HFFc6 (cell line): ENCODE measurements at places on chromosomes 3 and 15.

- DNase-seq, result no peak
These were observed 26.1 kb upstream of the C3orf80 start for GRCh38 chr3:160199108-160199507.

GRCh38 chr3:139586420-139587017, 47.0 kb upstream of the RBP1 start:
- DNase-seq, result no peak

DNA sequence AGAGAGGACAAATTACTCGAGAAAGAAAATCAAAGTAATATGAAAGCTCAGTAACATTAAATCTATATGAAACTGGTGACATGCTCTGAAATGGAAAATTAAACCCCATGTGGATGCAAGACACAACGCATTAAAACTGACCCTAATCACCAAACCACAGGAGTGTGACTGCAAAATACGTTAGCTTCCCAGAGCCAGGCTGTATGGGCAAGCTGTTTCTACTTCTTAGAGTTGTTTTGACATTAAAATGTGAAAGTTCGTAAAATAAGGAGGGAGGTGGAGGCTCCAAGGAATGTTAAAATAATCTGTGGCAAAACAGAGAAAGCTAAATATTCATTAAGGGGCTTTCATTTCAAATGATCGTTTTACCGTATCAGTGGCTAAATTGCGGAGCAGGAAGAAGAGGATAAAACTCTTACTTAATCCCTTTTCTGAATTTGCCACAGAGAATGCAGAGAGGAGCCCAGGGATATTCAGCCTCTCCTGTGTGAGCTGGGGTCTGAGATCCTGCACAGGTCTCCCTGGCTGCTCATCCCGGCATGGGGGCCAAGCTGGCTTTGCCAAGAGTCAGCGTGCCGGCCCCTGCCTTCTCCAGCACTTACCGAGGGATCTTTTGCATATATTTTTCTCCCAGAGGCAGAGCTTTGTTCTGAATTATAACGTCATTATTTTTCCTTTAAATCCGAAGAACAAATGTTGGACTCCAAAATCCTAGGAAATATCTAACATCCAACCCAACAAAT, 239.8 kb upstream of the THBS1 start:
- DNase-seq, result no peak

DNA sequence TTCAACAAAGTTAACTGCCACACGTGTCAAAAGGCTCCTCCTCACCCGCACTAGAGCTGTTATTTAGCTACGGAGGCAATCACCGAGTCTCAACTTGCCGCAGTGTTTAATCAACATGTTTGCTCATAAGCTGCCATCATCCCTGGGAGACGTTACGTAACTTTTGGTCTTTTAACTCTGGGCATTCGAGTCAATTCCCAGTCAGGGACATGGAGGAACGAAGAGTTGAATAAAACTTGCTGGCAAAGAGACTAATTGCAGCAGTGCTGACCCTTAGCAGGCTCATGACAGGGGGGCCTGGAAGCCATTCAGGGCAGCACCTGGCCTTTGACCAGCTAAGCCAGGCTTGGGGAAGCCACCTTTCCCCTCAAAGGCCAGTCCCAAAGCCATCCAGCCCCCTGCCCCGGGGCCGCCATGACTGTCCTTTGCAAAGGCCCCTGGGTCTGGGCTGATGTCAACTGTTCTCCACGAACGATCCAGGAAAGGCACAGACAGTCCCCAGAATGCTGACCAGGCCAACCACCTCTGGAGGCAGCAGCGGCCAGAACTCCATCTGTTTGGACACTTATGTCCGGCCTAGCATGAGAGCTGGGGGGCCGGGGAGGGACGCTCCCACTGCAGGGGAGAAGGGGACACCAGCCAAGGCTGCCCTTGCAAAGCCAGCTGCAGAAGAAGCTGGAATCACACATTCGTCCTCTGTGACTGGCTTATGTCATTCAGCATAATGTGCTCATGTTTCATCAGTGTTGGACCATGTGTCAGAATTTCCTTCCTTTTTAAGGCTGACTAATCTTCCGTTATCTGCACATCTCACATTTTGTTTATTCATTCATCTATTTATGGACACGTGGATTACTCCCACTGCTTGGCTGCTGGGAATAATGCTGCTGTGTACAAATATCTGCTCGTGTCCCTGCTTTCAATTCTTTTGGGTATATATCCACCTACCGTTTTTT, 43.7 kb downstream of the PCSK6 start:
- peak; percentile 80 for DNase-seq

DNA sequence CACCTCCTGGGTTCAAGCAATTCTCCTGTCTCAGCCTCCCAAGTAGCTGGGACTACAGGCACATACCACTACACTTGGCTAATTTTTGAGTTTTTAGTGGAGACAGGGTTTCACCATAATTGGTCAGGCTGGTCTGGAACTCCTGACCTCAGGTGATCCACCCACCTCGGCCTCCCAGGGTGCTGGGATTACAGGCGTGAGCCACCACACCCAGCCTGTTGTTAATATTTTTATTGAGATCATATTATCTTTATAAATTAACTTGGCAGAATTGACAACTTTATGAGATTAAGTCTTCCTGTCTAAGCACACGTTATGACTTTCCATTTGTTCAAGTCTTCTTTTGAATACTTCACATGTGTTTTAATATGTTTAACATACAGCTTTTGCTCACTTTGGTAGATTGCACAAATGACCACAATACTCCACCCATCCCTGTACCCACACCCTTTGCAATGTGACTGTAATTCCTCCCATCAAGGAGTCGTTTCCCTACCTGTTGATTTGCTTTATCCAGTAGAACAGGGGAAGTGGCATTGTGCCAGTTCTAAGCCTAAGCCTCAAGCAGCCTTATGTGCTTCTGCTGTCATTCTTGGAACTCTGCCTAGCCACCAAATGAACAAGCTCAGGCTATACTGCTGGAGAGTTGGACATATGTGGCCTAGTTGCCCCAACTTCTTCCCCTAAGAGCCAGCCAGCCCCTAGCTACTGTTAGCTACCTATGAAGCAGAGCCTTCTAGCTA, 8.2 kb downstream of the XYLB start:
- DNase-seq, result peak; percentile 24

GRCh38 chr3:78825118-78825857, 942.5 kb downstream of the ROBO1 start:
- DNase-seq, result no peak
